Activated CD4-positive, alpha-beta T cell treated with anti-CD3 and anti-CD28 coated beads for 48 hours (primary cell): ENCODE measurements at places on chromosomes 1 and 21.

- no peak for DNase-seq
These were observed 79.2 kb downstream of the NTNG1 start for GRCh38 chr1:107220036-107220435.

DNA sequence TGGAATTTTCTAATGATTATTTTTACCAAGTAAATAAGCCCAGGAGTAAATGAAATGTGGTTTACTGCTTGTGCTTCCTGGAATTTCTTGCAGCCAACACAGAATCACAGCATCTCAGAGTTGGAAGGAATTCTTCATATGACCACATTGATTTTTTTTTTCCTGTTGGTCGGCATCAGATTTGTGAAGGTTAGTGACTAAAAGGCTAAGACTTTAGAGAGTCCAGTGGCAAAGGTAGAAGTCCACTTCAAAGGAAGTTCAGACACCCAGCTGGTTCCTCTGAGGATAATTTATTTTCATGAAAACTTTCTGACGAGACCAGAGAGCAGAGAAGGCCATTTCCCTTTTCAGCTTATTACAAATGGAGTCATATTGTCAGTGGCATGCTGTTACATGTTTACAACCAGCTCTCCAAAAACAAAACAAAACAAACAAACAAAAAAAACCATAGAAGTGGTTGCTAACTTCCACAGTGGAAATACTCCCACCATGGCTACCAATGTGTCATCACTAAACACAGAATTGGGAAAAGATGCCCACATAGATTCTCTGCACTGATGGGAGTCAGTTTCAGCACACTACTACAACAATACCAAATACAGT is 77.2 kb upstream of the CDC42BPA start:
- DNase-seq: no peak

DNA sequence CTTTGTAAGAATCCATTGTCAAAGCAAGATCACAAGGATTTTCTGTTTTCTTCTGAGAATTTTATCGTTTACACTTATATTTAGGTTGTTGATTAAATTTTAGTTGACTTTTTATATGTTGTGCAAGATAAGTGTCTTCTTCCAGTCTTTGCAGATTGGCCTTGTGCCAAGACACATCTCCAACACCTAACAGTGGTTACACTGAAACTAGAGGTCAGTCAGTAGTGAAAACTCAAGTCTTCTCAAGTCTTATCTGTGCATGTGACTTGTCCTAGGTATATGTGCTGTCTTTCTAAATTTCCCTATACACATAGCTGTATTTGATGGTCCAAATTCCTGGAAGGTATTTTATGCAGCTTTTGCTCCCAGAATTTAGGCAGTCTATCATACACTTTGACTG is 1183.2 kb upstream of the B3GALT2 start:
- no peak for DNase-seq

DNA sequence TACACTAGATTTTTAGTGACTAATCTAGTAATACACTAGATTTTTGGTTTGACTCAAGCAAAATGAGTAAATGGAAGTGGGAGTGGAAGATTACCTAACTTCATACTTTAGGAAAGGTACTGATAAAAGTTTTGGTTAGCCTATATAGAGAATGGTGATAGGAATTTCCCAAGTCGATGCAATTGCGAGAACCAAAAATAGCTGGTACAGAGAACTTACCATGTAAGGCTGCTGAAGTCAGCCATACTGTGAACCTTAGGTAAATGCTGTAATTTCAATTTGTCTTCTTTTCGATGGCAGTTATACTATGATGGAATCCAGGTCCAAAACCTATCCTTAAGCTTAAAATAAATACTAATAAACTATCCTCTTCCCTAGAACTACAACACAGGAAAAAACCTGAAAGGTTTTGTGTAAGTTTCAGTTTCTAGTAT is 4.6 kb downstream of the PNRC2 start:
- no peak for DNase-seq

DNA sequence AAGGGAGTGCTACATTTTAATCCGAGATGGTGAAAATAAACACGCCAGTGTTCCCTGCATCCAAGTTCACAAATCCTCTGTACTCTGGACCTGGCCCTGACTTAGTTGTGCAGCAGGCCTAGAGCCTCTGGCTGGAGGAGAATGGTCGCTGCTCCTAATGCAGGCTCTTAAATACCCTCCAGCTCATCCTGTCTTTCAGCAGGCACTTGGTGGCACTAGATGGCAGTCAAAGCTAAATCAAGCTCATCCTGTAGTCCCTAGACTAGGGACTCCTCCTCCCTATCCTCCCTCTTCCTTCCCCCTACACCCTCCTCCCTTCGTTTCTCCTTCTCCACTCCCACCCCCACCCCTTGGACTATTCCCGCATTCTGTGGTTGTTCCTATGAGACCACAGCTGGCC is 41.6 kb upstream of the MTR start:
- DNase-seq: no peak

- DNase-seq: no peak
These were observed 3.7 kb upstream of the CDC14A start for GRCh38 chr1:100348549-100349144.

DNA sequence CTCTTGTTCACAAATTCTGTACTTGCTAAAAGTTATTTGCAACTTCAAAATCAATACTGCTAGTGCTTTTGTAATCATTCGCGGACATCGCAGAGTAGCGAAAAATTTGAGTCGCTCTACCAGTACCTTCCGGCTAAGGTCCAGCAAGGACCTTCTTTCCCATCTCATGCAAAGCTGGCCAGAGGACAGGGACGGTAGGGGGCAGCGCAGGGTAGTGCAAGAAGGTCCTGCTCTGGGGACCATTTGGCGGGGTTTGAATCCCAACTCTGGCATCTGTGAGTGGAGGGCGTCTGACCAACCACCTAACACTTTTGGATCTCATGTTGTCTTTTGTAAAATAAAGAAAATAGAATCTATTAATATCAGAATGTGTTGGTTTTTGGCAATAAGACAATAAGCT is 258.3 kb downstream of the SPATA17 start:
- DNase-seq: no peak

- DNase-seq: no peak
These were observed 2.4 kb upstream of the C1orf159 start for GRCh38 chr1:1118011-1118875.

- no peak for DNase-seq
These were observed 135.0 kb upstream of the COL6A1 start for GRCh38 chr21:45846373-45847160.
